NK-92 treated with Interleukin-12 subunit alpha and Interleukin-12 subunit beta, amount 100 ng/mL, for 24 hours (cell line): ENCODE measurements at places on chromosomes 13 and 19.
A peak's percentile ranks its signal among the peaks of the same experiment; 100 is the strongest.

- DNase-seq, result no peak
These were observed 51.8 kb upstream of the ZNF681 start for GRCh38 chr19:23810496-23810895.

- no peak for DNase-seq
These were observed 11.3 kb downstream of the TBC1D4 start for GRCh38 chr13:75470676-75471075.

- DNase-seq, result no peak
These were observed 43.5 kb downstream of the FREM2 start for GRCh38 chr13:38730332-38730731.

GRCh38 chr19:23346696-23347095, 48.6 kb downstream of the ZNF91 start:
- no peak for DNase-seq

GRCh38 chr13:32187651-32188050, 127.5 kb downstream of the ZAR1L start:
- no peak for DNase-seq

- no peak for DNase-seq
These were observed 6.2 kb downstream of the GPR4 start for GRCh38 chr19:45595814-45596213.

DNA sequence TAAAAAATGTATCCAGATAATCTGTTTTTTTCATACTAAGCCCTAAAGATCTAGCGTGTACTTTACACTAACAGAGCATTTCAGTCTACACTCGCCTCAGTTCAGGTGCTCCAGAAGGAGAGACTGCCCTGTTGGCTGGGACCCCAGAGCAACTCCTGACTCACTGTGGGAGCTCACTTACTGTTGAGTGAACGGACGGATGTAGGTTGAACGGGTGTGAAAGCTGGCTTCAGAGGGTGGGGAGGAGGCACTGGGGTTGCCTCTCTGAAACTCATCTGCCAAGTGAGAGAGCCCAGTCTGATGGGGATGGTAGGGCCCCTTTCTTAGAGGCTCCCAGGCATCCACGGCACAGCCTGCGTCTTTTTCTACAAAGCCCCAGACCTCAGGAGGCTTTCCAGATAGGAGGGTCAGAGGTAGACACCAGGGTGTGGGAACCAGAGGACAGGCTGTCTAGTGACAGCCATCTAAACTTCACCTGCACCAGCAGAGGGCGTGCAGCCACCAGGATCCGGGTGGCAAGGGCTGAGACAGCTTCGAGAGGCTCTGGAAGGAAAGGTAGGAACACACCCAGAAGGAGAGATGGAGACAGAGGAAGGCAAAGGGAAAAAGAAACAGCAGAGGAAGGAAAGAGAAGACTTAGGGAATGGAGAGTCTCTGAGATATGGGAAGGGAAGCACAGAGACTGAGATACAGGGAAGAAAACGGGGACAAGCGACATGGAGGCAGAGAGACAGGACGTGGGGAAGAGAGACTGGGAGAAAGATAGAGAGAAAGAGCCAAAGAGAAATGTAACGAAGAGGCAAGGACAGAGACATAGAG, 3.7 kb downstream of the KASH5 start:
- peak; percentile 61 for DNase-seq

DNA sequence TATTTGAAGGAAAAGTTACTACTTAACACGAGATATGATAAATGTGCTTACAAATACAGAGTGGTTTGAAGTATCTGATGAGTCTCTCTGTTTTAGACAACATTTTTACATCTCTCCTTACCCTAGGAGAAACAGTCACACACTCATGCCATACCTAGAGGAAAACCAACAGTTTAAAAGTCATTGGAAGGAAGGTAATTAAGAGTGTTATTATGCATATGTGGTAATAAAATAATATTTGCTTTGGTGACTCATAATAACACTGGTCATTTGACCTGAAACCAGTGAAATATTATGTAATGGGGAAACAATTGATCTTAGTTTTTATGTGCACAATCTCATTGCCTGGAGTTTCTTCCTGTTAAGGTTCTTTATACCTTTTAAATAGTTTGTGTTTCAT, 136.9 kb upstream of the SOX21 start:
- no peak for DNase-seq

DNA sequence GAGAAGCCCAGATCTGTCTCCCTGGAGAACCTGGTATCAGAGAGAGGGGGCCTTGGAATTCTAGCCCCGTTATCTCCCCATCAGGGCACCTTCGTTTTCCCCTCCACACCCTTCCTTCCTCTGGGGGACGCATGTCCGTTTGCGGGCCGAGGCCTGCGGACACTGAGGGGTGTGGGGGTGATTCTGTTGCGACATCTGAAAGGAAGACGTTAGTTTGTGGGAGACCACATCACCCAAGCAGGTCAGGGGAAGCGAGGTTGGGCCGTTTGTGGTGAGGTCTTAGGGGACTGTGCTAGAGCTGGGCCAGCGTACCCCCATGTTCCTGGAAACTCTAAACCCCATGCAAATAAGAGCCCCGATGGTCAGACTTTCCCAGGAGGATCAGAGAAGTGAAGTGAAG, 3.7 kb upstream of the HSH2D start:
- DNase-seq, result peak; percentile 72

- no peak for DNase-seq
These were observed 7.7 kb downstream of the KDM4B start for GRCh38 chr19:4976401-4977298.

DNA sequence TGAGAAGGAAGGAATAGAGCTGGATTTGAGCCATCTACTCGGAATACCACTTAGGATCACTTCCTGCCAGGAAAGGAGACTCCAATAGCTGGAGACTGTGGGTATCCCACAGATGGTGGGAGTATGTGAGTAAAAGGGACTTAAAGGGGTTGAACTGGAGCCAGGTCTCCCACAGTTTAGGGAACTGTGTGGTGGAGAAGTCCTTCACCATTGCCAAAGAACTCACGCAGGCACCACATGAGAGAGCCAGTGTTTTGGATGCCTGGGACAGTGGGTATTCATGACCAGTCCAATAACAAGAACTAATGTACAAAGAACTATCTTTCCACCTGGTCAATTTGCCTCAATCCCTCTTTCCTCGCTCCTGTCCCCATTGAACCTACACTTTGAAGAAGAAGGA, 24.4 kb upstream of the MYCBP2 start:
- DNase-seq, result no peak
